Foreskin keratinocyte (primary cell): ENCODE measurements at places on chromosomes 7 and 10. TPM values are rescaled to one million over a fixed set of nuclear protein-coding genes. Genes with fewer than 3 reads are reported as not detected.

DNA sequence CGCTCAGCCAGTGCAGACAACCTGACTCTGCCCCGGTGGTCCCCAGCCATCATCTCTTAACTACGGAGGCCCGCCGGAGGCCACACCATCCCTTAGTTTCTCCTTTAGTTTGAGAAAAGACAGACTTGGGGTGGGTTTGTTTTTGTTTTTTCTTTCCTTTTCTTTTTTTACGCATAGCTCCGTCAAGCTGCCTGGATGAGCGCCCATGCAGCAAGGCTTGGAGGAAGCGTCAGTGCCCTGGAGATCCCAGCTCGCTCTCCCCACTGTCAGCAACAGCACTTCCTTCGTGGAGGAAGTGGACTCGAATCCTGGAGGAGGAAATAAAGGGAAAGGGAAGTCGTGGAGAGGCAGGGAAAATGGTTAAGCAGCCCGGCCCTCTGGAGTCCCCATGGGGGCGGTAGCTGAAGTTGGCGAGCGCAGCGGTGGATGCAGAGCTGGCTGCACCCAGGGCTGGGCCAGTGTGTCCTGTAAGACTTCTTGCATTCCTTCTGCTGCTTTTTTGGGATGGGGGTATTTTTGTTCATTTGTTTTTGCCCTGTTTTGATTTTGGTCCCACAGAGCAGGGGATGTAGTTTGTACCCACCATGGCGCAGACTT lies 35.9 kb upstream of the GJD4 start:
- DNase-seq = no peak

DNA sequence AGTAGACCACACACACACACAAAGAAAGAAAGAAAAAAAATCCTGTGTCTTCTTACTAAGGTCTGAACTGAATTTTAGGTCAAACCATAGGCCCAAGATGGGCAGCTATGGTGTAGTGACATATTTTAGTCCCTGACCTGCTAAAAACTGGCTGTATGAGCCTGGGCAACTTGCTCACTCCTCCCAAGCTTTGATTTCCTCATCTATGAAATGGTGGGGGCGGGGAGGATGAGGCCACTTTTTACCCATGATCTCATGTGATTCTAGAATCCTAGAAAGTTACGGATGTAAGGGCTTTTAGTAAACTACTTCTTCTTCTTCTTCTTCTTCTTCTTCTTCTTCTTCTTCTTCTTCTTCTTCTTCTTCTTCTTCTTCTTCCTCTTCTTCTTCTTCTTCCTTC lies 6.1 kb upstream of the CCL24 start:
- no peak for DNase-seq

- no peak for DNase-seq
These were observed 56.7 kb upstream of the KIAA1217 start for GRCh38 chr10:24152270-24152669.

- peak; percentile 80 for DNase-seq
These were observed 1.2 kb upstream of the LRMDA start for GRCh38 chr10:75430000-75430763.

DNA sequence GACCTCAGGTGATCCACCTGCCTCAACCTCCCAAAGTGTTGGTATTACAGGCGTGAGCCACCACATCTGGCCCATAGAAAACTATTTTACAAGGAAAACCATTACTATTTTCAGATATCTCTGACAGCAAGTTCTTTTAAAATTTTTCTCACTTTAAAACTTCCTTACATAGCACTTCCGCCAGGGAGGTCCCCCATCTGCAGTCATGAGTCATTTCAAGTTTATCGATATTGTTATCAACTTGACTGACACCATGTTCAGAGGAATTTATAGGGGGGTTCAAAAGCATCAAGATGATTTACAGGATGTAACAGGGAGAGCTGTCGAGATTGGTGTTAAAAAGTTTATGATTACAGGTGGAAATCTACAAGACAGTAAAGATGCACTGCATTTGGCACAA lies 88.8 kb downstream of the NRBF2 start:
- DNase-seq = no peak

The TSC22D4 gene
- 37.8 and 44.4 TPM in 2 replicates for total RNA-seq

The PARP12 gene
- total RNA-seq = 61.0 and 67.0 TPM in 2 replicates

The UPF2 gene
- 20.5 and 22.0 TPM in 2 replicates for total RNA-seq
